ENCODE measurements at places on chromosomes 13 and 19.

GRCh38 chr13:27619093-27619727, 1.1 kb downstream of the LNX2 start:
- DNase-seq: no peak

DNA sequence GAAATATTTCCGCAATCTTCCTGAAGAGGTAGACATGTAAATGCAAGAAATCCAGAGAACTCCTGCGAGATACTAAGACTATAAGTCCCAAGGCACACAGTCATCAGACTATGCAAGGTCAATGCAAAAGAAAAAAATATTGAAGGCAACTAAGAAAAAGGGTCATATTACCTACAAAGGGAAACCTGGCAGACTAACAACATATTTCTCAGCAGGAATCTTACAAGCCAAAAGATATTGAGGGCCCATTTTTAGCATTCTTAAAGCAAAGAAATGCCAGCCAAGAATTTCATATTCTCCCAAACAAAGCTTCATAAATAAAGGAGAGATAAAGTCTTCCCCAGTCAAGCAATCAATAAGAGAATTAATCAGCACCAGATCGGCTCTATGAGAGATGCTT, 298.5 kb upstream of the ATXN8OS start:
- no peak for DNase-seq

DNA sequence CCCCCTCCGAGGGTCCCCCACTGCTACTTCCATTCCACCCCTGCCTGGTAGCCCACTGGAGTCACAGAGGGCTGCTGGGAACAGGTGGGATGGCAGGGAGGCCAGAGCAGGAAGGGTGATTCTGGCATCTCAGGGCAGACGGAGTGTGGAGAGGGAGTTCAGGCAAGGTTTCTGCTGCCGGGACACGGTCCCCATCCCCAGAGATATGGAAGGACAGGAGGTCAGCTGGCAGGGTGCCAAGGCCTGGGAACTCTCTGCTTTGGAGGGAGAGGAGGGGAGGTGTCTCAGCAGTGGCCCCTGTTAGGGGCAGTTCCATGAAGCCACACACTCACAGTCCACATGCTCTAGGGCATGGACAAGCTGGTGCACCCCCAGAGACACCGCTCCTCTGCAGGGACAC, 68.1 kb downstream of the CHST8 start:
- no peak for DNase-seq

DNA sequence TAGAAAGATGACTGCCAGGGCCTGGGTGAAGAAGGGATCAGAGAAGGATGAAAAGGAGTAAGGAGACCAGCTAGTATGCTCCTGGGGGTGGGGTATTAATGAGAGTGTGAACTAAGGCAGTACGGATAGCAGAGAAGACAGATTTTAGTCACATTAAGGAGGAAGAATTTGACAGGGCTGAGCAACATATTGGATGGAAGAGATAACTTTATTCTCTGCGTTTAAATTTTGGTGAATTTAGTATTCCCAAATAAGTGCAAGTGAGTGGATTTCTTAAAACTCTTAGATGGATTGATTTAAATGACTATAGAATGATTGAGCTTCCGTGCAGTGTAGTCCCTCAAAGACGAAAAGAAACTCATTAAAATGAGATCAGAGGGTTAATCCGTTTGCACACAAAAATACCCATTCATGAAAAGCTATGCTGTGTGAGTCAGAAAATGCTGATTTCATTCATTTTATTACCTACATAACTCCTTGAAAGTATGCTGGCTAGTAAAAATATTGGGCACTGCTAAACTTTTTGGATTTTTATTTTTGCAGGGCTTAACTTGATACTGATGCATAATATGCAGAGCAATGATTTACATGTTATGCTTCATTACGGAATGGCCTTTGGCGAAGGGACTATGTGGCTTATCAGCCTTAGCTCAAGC, 54.1 kb downstream of the WDFY2 start:
- no peak for DNase-seq

GRCh38 chr19:12580180-12580694, 29.0 kb upstream of the ZNF564 start:
- DNase-seq: no peak

All from renal pelvis (tissue), 12 donors.